ENCODE measurements at places on chromosomes 3 and 15.
A peak's percentile ranks its signal among the peaks of the same experiment; 100 is the strongest.

GRCh38 chr3:89107461-89108290 is at the start of gene EPHA3:
TSS of gene EPHA3 (plus strand) at chr3:89107621. CDS start at chr3:89107749, 128 bp downstream.
- DNase-seq: peak; percentile 58

DNA sequence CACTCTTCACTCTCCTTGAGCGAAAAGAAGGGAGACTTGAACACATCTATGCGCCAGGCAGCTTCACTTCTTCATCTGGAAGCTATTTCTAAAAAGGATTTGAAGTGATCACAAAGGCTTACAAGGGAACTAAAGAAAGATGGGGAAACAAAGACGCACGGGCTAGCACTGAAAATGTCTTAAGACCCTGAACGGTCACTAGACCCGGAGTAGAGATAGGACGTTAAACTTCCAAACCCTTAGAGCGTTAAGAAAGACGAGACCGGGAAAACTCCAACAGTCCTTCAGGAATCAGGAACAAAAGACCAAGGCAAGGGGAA is 47.5 kb upstream of the EPHB3 start:
- DNase-seq: no peak

- no peak for DNase-seq
Observed at GRCh38 chr15:38809621-38810020, 245.0 kb upstream of the RASGRP1 start.

GRCh38 chr3:134600206-134600605 is 50.6 kb downstream of the KY start:
- DNase-seq: no peak

All from NCI-H1048 (cell line).